ENCODE measurements at places on chromosomes 2 and 18.

DNA sequence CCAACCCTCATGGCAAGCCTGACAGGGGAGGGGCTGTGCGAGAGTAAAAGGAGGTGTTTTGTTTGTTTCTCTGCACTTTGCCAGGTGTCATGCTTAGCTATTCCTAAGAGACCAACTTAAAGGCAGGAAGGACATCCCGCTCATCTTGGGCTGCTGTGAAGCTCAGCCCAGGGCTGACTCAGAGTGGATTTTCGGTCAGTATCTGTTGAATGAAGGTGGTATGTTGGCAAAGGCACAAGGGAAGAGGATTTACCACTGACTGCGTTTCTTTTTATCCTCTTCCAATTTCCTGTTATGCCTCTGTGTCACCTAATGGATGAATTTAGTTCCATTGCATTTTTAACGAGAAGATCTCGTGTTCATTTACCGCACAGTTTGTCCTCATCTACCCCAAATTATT is 18.9 kb downstream of the TRPM8 start:
- no peak for DNase-seq
- H3K36me3 ChIP-seq: no peaks in the 10 kb centered on the region
- no peak overlapping the region for H3K4me3 ChIP-seq
- no peak overlapping the region for H3K27ac ChIP-seq

GRCh38 chr2:199144546-199144945 is 313.2 kb downstream of the SATB2 start:
- peaks cover 2% of the 10 kb centered on the region for H3K27me3 ChIP-seq
- H3K4me3 ChIP-seq: no peak overlapping the region
- no peaks in the 10 kb centered on the region for H3K4me1 ChIP-seq
- no peak for DNase-seq

GRCh38 chr2:40318921-40319320 is 133.0 kb downstream of the SLC8A1 start:
- no peak overlapping the region for H3K4me3 ChIP-seq
- H3K36me3 ChIP-seq: peaks cover 3% of the 10 kb centered on the region
- no peak overlapping the region for H3K27ac ChIP-seq
- no peak for DNase-seq
- H3K27me3 ChIP-seq: no peaks in the 10 kb centered on the region

- no peak for DNase-seq
- no peaks in the 10 kb centered on the region for H3K27me3 ChIP-seq
- peak overlapping the region; percentile 15 for H3K4me3 ChIP-seq
- no peaks in the 10 kb centered on the region for H3K36me3 ChIP-seq
Observed at GRCh38 chr2:201447086-201447485, 4.2 kb downstream of the TRAK2 start.

DNA sequence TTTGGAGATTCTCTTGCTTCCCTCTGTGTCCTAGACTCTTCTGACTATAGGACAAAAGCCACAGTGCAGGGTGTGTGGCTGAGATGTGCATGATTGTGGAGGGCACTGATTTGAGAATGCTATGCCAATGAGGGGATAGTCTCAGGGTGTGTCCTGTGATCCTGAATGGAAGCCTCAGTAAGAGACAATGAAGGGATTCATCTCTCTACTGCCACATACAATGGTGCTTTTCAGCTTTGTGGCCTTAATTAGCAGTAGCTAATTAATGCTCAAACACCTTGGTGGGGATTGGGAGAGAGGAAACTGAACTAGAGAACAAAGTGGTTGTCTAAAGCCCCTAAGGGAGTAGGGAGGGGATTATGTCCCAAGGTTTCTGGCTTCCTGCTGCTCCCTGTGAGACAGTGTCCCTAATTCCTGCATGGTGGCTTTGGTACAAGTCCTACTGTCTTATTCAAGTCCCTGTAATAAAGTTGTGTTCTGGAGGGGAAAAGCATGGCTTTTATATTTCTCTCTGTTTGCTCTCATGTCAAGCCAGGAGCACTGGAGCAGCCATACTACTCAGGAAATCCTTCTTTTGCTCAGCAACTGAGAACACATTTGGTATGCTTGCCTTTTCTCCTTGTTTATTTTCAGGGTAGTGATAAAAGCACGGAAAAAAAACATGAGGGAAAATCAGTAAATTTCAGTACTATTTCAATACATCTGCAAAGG is 415.2 kb upstream of the TCF4 start:
- H3K4me3 ChIP-seq: no peak overlapping the region
- H3K36me3 ChIP-seq: no peaks in the 10 kb centered on the region
- no peak for DNase-seq
- H3K27ac ChIP-seq: no peak overlapping the region
- peaks cover 40% of the 10 kb centered on the region for H3K4me1 ChIP-seq
- no peaks in the 10 kb centered on the region for H3K27me3 ChIP-seq

DNA sequence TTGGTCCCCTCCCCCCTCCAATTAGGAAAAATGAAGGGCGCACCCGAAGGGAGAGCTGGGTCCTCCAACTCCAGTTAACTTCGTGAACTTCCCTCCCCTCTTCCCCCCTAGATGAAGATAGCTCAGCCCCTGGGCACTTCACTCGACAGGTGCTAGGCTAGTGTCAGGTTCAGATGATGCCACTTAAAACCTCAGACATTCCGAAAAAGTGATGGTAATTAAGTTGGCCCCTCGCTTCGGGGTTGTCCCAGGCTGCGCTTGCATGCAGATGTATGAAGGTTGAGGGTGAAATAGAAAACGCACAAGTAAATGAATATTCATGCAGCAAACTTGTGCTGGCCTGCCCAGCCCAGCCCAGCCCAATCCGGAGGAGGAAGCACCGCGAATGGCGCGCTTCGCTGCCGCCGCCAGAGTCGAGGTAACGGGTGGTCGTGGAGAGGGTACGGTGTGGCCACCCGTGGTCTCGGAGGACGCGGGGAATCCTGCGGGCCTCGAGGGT is 3.0 kb upstream of the GBX2 start:
- H3K4me3 ChIP-seq: peak overlapping the region; percentile 49
- DNase-seq: no peak
- H3K36me3 ChIP-seq: peaks cover 2% of the 10 kb centered on the region
- H3K4me1 ChIP-seq: peaks cover 64% of the 10 kb centered on the region
- H3K27me3 ChIP-seq: peaks cover 84% of the 10 kb centered on the region

GRCh38 chr18:61703508-61703907 is 189.3 kb downstream of the RNF152 start:
- peaks cover 3% of the 10 kb centered on the region for H3K4me1 ChIP-seq
- no peaks in the 10 kb centered on the region for H3K27me3 ChIP-seq
- no peak for DNase-seq

DNA sequence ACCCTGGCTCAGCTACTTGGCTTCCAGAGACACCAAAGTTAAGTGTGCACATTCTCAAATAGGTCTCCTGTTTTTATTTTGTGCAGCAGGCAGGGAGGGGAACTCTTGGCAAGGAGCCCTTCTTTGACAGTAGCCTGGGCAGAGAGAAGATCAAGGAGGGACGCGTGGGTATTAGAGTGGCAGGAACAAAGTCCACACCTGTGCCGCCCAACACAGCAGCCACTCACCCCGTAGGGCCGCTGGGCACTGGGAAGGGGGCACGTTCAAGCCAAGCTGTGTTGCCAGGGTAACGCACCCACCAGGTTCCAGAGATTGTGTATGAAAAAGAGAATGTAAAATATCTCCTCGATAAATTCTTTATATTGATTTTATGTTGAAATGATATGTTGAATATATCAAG is 229.3 kb upstream of the AGAP1 start:
- peaks cover 76% of the 10 kb centered on the region for H3K4me1 ChIP-seq
- no peak overlapping the region for H3K4me3 ChIP-seq
- no peaks in the 10 kb centered on the region for H3K36me3 ChIP-seq
- peak overlapping the region; percentile 83 for H3K27ac ChIP-seq
- DNase-seq: no peak
- peaks cover 3% of the 10 kb centered on the region for H3K27me3 ChIP-seq

GRCh38 chr2:130727286-130727924 is 1.5 kb upstream of the GPR148 start:
- no peaks in the 10 kb centered on the region for H3K36me3 ChIP-seq
- H3K27me3 ChIP-seq: peaks cover 22% of the 10 kb centered on the region
- DNase-seq: peak; percentile 94
- peak overlapping the region; percentile 86 for H3K4me3 ChIP-seq
- H3K27ac ChIP-seq: peak overlapping the region; percentile 85

GRCh38 chr2:74741629-74742028 is 87.6 kb downstream of the SEMA4F start:
- H3K27ac ChIP-seq: no peak overlapping the region
- no peak overlapping the region for H3K4me3 ChIP-seq
- DNase-seq: no peak
- H3K36me3 ChIP-seq: peaks cover 3% of the 10 kb centered on the region
- H3K4me1 ChIP-seq: no peaks in the 10 kb centered on the region

DNA sequence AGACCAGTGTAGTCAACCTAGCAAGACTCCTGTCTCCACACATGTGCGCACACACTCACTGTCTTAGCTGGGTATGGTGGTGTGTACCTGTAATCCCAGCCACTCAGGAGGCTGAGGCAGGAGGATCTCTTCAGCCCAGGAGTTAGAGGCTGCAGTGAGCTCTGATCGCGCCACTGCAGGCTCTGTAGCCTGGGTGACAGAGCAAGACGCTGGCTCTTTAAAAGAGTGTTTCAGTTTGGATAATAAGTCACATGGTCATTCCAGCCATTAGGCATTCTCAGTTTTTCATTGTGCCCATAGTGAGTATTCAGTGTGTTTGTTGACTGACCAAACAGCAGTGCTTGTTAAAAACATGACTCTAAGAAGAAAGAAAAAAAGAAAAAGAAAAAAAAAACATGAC is 31.0 kb downstream of the RAB10 start:
- peaks cover 16% of the 10 kb centered on the region for H3K4me1 ChIP-seq
- H3K36me3 ChIP-seq: peaks cover 2% of the 10 kb centered on the region
- no peaks in the 10 kb centered on the region for H3K27me3 ChIP-seq
- DNase-seq: no peak
- H3K4me3 ChIP-seq: no peak overlapping the region

DNA sequence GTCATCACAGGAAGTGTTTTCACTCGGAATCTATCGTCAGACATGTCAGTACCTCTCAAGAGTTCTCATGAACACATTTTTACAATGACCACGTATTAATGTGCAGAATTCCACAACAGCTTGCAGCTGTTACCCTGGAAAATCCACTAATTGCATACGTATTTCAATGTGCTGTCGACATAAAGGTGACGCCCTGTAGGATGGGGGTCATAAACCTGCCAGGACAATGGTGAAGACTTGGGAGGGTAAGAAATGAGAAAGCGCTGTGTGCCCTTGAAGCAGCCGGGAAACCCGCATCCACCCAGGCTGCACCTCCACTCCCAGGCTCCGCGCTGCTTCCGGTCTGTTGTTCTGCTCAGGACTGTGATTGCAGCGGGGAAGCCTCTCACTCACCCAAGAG is 14.0 kb downstream of the TMEM18 start:
- peaks cover 40% of the 10 kb centered on the region for H3K36me3 ChIP-seq
- H3K27me3 ChIP-seq: peaks cover 17% of the 10 kb centered on the region
- no peak overlapping the region for H3K27ac ChIP-seq
- no peak overlapping the region for H3K4me3 ChIP-seq
- H3K4me1 ChIP-seq: peaks cover 6% of the 10 kb centered on the region
- DNase-seq: no peak

DNA sequence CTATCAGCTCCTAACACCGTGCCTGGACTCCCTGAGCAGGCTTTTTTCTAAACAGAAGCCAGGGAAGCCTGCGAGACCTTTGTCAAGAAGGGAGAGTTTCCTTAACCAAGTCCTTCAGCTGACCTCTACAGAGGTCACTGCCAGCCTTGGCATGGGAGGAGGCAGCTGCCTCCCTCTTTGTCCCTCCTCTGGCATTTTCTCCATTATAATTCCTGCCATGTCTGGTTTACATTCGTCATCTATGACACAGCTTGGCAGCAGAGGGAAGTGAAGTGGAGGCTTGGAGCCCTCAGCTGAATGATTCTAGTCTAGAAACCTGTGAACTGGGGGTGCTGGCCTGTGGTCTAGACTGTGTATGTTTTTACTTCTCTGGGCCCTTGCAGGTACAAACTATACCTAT is 22.5 kb downstream of the LIPG start:
- peaks cover 16% of the 10 kb centered on the region for H3K4me1 ChIP-seq
- no peak overlapping the region for H3K27ac ChIP-seq
- H3K4me3 ChIP-seq: no peak overlapping the region
- H3K36me3 ChIP-seq: peaks cover 24% of the 10 kb centered on the region

GRCh38 chr18:45408218-45408617 is 207.1 kb upstream of the SLC14A2 start:
- no peaks in the 10 kb centered on the region for H3K4me1 ChIP-seq
- H3K36me3 ChIP-seq: peaks cover 4% of the 10 kb centered on the region
- no peak for DNase-seq
- H3K27me3 ChIP-seq: no peaks in the 10 kb centered on the region
- no peak overlapping the region for H3K4me3 ChIP-seq

GRCh38 chr2:76763276-76763675 is 758.9 kb downstream of the LRRTM4 start:
- no peaks in the 10 kb centered on the region for H3K36me3 ChIP-seq
- no peaks in the 10 kb centered on the region for H3K4me1 ChIP-seq
- H3K27ac ChIP-seq: no peak overlapping the region
- DNase-seq: no peak

DNA sequence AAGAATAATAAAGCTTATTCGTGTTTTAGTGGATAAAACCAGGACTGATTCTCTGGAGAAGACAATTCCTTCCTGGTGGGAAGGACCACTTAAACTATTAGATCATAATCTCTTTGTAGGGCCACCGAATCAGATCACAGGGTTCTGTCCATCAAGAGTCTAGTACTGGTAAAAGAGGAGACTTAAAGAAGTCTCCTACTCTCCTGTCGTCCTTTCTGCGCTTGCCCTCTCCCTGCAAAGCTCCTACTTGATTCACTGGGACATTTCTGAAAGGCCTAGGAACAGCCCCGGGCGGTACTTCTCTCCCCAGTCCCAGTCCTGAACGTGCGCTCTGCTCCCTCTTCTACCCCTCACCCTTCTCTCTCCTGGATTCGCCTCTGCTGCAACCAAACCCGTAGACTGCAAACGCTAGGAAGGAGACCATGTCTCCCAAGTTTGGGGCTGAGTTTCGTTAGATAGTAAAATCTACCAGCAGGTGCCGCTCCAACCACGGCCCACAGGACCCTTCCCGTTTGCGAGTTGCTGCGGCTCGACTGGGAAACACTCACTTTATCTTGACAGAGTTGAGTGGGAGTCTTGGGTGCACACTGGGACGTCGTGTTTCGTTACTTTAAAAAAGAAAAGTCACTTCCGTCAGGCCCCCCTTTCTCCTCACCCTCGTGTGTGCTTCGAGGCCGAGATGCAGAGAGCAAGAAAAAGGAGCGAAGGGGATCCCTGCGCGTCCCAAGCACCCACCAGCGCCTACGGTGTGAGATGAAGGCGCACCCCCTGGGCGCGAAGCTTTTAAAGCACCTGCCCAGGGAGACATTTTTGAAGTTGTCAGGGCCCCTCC is 923 bp downstream of the FIGLA start:
- H3K27me3 ChIP-seq: peaks cover 86% of the 10 kb centered on the region
- H3K27ac ChIP-seq: no peak overlapping the region
- peak overlapping the region; percentile 81 for H3K4me3 ChIP-seq
- peaks cover 3% of the 10 kb centered on the region for H3K36me3 ChIP-seq
- DNase-seq: peak; percentile 72
- H3K4me1 ChIP-seq: peaks cover 12% of the 10 kb centered on the region

DNA sequence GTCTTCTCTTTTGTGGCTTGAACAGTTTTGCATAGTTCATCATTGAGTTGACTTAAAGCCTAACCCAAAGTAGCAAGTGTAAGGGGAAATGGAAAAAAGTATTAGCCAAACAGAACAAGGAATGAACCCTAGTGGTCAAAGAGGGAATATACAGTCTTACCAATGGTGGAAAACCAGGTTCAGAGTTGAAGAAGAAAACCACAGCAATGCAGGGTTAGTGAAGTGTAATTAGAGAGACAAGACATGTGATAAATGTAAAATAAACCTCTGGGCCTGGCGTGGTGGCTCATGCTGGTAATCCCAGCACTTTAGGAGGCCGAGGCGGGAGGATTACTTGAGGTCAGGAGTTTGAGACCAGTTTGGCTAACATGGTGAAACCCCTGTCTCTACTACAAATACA is 2.4 kb downstream of the TTN start:
- H3K27ac ChIP-seq: no peak overlapping the region
- H3K4me1 ChIP-seq: no peaks in the 10 kb centered on the region
- DNase-seq: no peak
- no peaks in the 10 kb centered on the region for H3K27me3 ChIP-seq
- H3K4me3 ChIP-seq: no peak overlapping the region

All from neural crest cell (in vitro differentiated cells).